ENCODE measurements at places on chromosomes 5 and 9.

DNA sequence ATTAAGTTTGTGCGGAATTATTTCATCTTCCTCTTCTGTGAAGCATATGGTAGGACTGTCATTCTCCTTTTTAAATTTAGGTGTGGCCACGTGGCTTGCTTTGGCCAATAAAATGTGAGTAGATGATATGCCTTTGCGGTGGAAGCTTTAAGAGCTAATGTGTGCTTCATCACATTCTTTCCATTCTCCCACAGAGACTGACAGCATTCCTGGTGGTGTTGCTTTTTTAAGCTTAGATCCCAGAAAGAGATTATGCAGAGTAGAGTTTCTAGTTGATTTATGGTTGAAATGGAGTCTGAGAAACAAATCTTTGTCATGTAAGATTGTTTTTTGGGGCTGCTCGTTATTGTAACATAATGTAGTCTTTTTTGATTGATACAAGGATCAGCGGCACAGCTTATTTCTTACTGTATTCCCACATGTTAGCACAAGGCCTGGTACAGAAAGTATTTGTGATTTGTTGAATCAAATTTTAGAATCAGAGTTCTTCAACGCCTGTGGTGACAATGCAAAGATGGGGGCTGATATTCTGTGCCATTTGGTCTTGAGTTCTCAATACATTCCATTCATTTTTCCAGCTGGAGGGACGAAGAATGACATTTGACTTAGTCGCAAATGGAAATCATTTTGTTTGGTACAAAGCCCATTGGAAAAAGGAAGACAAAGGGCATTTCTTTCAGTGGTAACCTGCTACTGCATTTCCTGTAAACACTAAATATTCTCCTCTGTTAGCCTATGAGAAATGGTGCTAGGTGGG is 209.9 kb upstream of the VLDLR start:
- DNase-seq = no peak

DNA sequence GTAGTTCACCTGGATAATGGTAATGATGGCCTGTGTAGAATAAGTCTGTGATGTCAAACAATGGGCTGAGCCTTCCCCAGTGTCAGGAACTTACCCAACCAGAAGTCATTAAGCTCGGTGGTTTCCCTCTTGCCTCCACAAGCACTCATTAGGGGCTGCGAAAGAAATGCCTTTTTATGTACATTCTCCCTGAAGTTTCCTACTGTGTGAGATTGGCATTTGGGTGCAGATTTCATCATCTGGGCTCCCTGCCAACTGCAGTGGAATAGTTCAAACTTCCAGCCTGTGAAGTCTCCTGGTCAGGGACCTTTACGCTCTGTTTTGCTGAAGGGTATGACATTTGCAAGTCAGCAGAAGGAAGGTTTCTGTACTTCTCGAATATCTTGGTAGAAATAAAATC is 41.6 kb upstream of the TMEM215 start:
- DNase-seq = no peak

DNA sequence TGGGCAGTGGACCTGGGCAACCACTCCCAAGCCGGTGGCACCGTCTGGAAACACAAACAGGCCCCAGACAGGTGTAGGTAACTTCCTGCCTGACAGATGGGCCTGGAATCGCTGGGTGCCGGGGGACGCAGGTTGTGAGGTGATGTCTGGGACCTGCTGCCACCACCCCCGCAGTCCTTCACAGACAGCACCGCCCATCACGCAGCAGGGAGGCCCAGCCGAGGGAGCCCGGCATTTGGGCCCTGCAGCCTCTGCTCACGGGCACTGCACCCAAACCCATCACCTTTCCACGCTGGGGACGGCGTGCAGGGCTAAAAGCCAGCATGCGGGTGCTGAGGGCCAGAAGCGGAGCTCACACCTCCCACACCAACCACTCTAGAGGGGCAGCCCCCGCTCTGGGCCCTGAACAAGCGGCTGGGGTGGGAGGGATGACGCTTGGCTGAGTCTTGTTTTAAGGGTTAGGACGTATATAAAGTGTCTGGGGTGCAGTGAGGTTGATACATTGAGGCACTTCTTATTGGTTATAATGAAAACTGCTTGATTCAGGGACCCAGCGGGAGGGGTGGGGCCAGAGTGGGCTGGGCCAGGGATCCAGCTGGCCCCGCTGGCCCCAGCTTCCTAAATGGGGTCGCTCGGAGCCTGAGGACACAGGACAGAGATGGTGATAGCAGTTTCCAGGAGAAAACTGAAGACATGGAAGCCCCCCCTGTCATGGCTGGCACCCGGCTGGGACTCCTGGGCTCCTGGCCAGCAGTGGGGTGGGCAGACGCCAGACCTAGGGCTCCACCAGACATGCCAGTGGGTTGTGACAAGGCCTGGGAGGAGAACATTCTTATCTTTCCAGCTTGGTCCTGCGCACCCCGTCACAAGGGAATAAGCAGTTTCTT is 11.3 kb downstream of the MYMK start:
- no peak for DNase-seq

DNA sequence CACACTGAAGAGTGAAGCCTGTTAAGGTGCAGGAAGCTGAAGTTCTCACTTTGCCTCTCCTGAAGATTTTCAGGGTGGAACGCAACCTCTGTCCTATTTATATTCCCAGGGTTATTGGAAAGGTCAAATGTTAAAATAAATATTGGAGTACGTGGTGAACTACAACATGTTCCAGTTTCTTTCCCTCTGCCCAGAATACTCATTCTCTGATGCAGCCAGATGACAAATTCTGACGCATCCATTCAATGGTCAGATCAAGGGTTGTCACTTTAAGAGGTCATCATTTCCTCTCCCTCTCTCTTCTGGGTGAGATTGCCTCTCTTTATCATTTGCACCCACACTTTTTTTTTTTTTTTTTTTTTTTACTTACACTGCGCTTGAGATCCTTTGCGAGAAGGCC is 277.1 kb downstream of the BRINP1 start:
- DNase-seq = no peak

- no peak for DNase-seq
Observed at GRCh38 chr5:147403651-147404640, 105.9 kb downstream of the DPYSL3 start.

DNA sequence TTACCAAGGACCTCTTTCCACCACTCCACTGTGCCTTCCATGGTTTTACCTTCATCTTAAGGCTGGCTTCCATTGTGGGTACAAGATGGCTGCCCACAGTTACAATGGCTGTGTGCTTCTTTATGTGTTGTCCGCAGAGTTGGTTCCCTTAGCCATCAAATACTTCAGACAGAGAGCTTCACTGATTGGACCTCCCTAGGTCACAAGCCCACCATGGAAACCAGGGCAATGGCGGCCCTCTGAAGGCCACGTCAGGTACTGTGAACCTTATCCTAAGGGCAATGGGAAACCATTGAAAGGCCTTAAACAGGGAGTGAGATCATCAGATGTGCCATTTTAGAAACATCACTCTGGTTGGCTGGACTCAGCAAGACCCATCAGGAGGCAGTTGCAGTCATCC is 2.9 kb upstream of the ARHGEF39 start:
- no peak for DNase-seq

DNA sequence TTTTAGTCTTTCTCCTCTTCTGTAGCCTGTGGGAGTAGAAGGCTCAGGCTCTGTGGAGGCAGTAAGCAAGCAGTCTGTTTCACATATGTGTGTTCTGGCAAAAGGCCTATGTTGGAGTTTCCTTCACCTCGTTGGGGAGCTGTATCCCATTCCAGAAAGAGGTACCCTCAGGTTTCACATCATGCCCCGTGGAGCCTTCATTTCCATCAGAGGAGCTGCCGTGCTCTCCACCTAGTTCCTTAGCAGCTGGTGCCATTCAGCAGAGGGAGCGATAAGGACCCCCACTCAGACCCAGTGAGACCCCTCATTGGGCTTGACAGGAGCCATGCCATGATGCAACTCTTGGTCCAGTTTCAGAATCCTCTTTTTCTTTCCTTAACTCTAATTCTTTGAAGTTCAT is 50.6 kb upstream of the ANGPTL2 start:
- DNase-seq = no peak

- DNase-seq = no peak
Observed at GRCh38 chr5:171269717-171270116, 39.3 kb upstream of the TLX3 start.

DNA sequence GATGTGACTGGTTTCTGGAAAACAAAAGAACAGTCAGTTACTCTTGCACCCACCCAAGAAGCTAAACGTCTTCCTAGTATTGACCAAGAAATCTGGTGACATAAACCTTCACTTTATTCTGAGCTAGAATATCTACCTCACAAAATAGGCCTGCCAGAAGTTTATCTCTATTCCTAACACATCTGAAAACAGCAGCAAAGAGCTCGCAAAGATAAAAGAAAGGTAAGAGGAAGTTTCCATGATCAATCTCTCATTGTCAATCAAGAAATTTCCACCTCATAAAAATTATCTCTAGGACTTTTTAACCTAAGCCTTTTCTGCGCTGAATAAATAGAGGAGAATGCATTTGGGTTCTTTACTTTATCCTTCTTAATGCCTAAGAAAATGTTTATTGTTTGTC is 17.3 kb upstream of the ZNF474 start:
- no peak for DNase-seq

GRCh38 chr9:94096819-94097577 is 12.7 kb downstream of the PTPDC1 start:
- DNase-seq = no peak

DNA sequence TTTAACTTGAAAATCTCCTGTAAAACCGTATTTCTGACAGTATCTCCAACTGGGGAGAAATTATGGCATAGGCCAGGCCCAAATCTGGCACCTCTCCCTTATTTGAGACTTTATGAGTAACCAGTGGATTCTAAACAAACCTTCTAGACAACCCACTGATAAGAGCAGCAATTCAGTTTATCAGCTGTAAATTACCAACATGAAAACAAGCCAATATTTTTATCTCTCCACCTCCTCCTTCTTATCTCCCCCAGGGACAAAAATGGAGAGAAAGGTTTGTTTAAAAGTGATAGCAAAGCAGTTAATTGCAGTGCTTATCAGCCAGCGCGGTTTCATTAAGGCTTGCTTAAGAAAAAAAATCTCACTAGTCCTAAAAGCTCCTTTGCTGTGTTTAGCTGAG is 53.8 kb downstream of the KCNV2 start:
- no peak for DNase-seq

- no peak for DNase-seq
Observed at GRCh38 chr9:2816476-2817141, 27.3 kb downstream of the PUM3 start.

- no peak for DNase-seq
Observed at GRCh38 chr5:109035436-109035835, 287.7 kb downstream of the FER start.

DNA sequence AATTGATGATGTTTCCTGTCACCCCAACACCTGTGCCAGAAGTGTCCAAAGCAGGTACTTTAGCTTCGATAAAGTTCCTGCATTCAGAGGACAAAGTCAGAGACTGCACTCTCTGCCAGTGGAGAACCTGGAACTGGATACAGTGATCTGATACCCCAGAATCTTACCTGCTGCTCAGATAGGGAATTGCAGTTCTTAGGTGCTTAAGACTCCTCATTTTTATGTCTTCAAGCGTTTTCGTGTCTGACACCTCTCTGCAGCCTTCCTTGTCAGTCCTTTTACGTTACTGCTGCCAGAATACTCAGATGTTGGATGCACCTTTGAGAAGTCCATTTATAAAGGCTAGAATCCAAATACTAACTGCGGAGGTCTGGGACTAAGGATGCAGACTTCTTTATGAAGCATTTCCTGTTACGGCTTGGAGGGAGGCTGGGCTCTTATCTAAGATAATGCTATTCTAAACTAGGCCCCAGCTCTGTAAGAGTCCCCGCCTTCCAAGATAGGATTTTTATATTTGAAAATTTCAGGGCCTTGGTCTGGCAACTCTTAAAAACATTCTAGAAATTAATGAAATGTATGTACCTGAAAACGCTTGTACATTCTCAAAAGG is 1.9 kb downstream of the ISOC1 start:
- no peak for DNase-seq

GRCh38 chr5:156758011-156758791 is 91.9 kb upstream of the PPP1R2B start:
- no peak for DNase-seq

DNA sequence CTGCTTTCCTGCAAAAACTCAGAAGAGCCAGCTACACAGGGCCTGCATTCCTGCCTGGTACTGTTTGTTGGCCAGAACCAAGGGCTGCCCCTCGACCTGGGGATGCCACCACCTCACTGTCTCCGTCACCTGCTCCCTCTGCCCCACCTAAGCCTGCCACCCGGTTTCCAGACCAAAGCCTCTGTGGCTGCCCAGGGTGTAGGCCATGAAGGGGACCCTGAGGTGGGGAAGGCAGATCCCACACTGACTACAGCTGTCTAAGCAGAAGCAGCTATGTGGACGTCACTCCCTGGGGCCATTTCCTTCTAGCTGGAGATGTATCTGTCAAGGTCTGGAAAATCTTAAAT is 35.8 kb downstream of the RASGEF1C start:
- no peak for DNase-seq

- DNase-seq = no peak
Observed at GRCh38 chr9:119698535-119698934, 329.3 kb upstream of the BRINP1 start.

DNA sequence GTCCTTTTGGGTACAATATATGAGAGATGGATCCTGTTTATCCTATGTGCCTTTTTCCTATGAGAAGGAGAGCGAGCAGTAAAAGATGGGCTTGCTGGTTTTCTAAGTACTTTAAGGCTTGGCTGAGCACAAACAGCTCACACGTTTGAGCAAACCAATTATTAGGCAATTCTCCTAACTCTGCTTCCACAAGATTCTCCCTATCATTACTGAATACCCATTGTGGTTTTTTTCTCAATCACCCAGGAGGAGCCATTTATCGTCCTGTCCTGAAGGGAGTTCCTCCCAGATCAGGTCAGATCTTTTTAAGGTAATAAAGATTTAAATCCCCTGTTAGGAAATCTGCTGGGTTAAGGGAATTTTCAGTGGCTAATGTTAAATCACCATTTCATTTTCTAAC is 19.4 kb upstream of the C1QTNF3 start:
- no peak for DNase-seq

GRCh38 chr9:79433703-79434102 is 138.1 kb upstream of the TLE4 start:
- no peak for DNase-seq

DNA sequence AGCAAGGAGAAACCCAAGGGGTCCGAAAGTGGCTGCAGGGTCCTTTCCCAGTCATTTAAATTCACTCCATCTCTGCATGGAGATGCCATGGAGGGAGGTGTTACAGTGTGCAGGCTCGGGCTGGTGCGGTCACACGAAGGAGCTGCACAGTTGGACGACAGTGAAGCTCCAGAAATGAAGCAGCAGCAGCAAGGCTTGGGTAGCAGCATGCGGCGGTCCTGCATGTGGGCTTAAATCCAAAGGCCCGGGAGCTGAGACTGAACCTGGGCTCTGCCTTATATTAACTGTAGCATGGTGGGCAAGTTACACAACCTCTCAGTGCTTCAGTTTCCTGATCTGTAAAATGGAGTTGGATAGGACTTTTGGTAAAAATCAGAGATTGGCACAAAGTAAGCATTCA is 51.4 kb downstream of the APBA1 start:
- no peak for DNase-seq

- DNase-seq = no peak
Observed at GRCh38 chr5:80755626-80756025, 100.8 kb upstream of the DHFR start.

- DNase-seq = no peak
Observed at GRCh38 chr9:119844431-119844830, 475.2 kb upstream of the BRINP1 start.

All from effector memory CD4-positive, alpha-beta T cell (primary cell).